T-cell (primary cell): ENCODE measurements at places on chromosomes 2 and 18.

DNA sequence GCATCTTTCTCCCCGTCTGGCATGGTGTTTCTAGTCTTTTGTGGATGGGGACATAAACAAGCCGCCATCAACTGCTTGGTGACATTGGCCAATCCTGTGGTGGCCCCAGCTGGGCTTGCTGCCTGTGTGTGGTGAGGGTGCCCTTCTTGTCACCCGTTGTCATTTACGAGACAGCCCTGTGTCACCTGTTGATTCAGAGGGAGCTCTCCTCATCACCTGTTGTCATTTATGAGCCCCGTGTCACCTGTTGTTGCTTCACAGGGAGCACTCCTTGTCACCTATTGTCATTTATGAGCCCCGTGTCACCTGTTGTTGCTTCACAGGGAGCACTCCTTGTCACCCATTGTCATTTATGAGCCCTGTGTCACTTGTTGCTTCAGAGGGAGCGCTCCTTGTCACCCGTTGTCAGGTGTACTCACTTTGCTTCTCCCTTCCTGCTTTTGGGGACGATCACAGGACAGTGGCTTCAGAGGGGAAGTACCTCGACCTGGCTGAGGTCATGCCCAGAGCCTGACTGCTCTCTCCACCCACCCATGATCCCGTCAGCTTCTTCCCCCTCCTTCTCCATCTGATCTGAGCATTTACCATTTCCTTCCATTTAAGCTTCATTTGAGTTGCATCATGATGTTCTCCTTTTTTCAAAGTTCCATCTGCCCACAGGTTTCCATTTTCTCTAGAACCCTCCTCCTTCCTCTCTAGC lies 29.1 kb downstream of the HPCAL1 start:
- peak overlapping the region; percentile 92 for H3K27ac ChIP-seq
- DNase-seq: peak; percentile 37
- H3K27me3 ChIP-seq: no peaks in the 10 kb centered on the region

DNA sequence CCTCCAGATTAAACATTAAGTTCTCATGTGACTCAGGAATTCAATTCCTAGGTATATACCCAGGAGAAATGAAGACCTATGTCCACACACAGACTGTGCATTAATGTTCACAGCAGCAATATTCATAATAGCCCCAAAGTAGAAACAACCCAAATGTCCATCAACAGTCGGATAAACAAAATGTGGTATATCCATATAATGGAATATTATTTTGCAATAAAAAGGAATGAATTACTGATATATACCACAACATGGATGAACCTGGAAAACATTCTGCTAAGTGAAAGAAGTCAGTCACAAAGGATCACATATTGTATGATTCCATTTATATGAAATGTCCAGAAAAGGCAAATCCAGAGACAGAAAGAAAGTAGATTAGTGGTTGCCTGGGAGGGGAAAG lies 20.5 kb downstream of the PELI1 start:
- H3K27me3 ChIP-seq: no peaks in the 10 kb centered on the region
- no peak for DNase-seq
- peaks cover 3% of the 10 kb centered on the region for H3K36me3 ChIP-seq
- H3K4me1 ChIP-seq: peaks cover 12% of the 10 kb centered on the region
- H3K27ac ChIP-seq: no peak overlapping the region

DNA sequence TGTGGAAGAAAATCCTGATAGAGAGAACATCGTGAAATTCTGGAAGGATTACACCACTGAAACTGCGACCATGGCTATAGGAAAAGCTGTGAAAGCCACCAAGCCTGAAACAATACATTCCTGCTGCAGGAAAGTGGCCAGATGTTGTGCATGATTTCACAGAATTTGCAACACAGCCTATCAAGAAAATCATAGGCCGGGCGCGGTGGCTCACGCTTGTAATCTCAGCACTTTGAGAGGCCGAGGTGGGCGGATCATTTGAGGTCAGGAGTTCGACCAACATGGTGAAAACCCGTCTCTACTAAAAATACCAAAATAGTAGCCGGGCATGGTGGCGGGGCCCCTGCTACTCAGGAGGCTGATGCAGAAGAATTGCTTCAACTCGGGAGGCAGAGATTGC lies 360.2 kb downstream of the CDH7 start:
- no peak overlapping the region for H3K4me3 ChIP-seq
- no peak overlapping the region for H3K27ac ChIP-seq
- DNase-seq: no peak
- H3K4me1 ChIP-seq: no peaks in the 10 kb centered on the region
- no peaks in the 10 kb centered on the region for H3K27me3 ChIP-seq
- no peaks in the 10 kb centered on the region for H3K36me3 ChIP-seq

GRCh38 chr18:76212960-76213359 lies 282.1 kb downstream of the ZNF516 start:
- no peaks in the 10 kb centered on the region for H3K27me3 ChIP-seq
- H3K4me3 ChIP-seq: no peak overlapping the region
- no peak overlapping the region for H3K27ac ChIP-seq
- DNase-seq: no peak
- H3K36me3 ChIP-seq: no peaks in the 10 kb centered on the region
- peaks cover 4% of the 10 kb centered on the region for H3K4me1 ChIP-seq

GRCh38 chr2:241081643-241082340 lies 20.3 kb downstream of the MTERF4 start:
- H3K4me3 ChIP-seq: no peak overlapping the region
- DNase-seq: no peak
- H3K4me1 ChIP-seq: no peaks in the 10 kb centered on the region
- no peak overlapping the region for H3K27ac ChIP-seq
- H3K27me3 ChIP-seq: no peaks in the 10 kb centered on the region
- H3K36me3 ChIP-seq: no peaks in the 10 kb centered on the region

DNA sequence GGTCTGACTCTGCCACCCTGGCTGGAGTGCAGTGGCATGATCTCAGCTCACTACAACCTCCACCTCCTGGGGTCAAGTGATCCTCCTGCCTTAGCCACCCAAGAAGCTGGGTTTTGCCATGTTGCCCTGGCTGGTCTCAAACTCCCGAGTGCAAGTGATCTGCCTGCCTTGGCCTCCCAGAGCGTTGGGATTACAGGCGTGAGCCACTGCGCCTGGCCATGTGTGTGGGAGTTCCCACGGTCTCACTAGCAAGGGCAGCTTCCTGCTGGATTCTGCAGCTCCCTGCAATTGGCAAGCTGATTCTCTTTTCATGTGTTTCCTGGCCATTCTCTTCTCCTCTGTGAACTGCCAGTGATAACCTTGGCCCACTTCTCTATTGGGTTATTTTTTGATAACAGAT lies 84.0 kb downstream of the USP40 start:
- no peak overlapping the region for H3K27ac ChIP-seq
- no peaks in the 10 kb centered on the region for H3K27me3 ChIP-seq
- H3K4me3 ChIP-seq: no peak overlapping the region
- DNase-seq: no peak

DNA sequence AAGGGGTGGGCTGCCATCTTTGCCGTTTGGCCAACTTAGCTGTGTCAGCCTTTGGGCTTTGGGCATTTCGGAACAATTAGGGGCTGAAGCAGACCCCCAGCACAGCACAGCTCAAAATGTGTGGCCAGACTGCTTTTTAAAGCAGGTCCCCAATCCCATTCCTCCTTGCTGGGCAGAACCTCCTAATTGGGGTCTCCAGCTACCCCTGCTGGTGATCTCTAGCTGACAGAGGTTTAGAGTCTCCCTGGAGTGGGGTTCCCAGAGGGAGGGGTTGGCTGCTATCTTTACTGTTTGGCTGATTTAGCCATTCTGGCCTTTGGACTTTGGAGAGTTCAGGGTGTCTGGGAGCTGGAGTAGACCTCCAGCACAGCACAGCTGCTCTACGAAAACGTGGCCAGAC lies 71.5 kb upstream of the LHCGR start:
- no peak for DNase-seq
- no peak overlapping the region for H3K4me3 ChIP-seq
- H3K27me3 ChIP-seq: no peaks in the 10 kb centered on the region
- no peaks in the 10 kb centered on the region for H3K36me3 ChIP-seq

- no peak overlapping the region for H3K4me3 ChIP-seq
- H3K27ac ChIP-seq: no peak overlapping the region
- H3K36me3 ChIP-seq: no peaks in the 10 kb centered on the region
- H3K4me1 ChIP-seq: no peaks in the 10 kb centered on the region
These were observed 129.9 kb upstream of the CHST9 start for GRCh38 chr18:27314996-27315395.

- no peak for DNase-seq
- no peak overlapping the region for H3K4me3 ChIP-seq
- peaks cover 17% of the 10 kb centered on the region for H3K27me3 ChIP-seq
These were observed 87.5 kb upstream of the COPS8 start for GRCh38 chr2:236998236-236998635.

DNA sequence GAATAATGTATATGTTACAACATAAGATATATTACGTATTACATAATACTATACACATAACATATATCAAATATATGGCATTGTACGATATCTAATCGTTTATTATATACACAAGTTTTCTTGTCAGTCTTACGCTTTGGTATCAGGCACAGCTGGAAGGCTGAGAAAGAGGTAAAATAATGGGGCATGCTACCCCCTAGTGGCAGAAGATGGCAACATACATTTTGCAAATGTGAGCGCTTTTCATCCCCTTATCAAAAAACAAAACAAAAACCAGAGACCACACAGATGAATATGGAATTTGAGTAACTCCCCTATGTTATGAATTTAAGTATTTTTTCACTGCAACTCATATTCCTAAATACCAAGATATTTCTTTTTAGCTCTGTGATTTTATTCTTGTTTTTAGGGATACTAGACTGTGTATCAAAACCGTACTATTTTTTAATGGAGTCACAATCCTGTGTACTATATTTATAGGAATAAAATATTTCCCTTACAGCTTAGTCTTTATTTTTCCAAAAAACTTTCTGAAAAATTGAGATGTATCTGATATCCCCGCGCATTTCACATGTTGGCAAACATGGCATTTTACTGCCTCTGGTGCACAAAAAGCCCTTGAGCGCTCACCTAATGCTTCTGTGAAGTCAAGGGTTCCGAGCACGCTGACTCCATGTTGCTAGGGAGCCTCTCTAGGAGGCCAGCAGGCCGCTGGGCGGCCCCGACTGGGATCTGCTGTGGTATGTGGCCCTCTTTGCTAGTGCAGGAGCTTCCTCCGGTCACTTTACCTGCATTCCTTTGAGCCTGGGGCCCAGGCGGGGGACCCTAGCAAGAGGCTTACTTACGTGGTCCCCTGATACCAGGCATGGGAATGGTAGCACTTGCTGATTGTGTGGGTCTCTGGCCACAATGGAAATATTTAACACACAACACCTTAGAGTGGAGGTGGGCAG lies 62.5 kb downstream of the SLC4A3 start:
- H3K36me3 ChIP-seq: no peaks in the 10 kb centered on the region
- H3K27me3 ChIP-seq: peaks cover 2% of the 10 kb centered on the region
- H3K27ac ChIP-seq: no peak overlapping the region
- no peaks in the 10 kb centered on the region for H3K4me1 ChIP-seq
- no peak for DNase-seq

DNA sequence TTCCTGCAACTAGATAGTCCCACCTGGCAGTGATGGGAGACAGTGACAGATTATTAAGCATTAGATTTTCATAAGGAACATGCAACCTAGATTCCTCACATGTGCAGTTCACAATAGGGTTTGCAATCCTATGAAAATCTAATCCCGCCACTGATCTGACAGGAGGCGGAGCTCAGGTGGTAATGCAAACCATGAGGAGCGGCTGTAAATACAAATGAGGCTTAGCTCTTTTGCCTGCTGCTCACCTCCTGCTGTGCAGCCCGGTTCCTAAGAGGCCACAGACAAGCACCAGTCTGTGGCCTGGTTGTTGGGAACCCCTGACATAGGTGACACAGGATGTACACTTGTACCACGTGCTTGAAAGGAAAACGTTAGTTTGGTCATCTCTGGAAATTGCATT lies 41.6 kb downstream of the CDH19 start:
- no peak for DNase-seq
- H3K4me3 ChIP-seq: no peak overlapping the region
- H3K4me1 ChIP-seq: no peaks in the 10 kb centered on the region
- H3K36me3 ChIP-seq: no peaks in the 10 kb centered on the region
- H3K27me3 ChIP-seq: no peaks in the 10 kb centered on the region
- H3K27ac ChIP-seq: no peak overlapping the region

DNA sequence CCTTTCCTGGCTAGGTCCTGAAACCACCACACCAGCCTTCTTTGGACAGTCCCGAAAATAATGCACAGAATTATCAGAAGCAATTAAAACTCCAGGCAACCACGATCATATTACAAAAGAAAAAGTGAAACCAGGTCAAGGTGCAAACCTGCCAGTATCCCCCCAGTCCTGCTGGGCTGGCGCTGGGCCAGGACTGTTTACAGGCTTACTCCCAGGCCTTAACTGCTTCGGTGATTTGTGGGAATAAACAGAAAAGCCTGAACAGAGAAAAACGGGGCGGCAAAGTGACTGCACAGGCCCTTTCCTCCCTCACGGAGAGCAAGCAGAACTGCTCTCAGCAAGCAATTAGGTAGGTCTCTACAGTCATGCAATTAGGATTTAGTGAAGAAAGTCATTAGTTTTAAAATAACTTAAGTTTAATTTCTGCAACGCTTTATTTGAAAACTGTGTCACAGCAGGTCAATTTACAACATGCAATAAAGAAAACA lies 1.3 kb downstream of the HDAC4 start:
- H3K4me1 ChIP-seq: peaks cover 11% of the 10 kb centered on the region
- peak overlapping the region; percentile 18 for H3K27ac ChIP-seq
- DNase-seq: peak; percentile 28

DNA sequence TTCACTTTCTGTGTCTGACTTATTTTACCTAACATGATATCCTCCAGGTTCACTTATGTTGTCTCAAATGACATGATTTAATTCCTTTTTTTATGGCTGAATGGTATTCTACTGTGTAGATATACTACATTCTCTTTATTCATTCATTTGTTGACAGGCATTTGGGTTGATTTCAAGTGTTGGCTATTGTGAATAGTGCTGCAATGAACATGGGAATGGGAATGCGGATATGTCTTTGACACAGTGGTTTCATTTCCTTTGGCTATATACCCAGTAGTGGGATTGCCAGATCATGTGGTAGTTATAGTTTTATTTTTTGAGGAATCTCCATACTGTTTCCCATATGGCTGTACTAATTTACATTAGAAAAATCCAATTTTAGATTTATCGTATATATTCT lies 195.4 kb upstream of the KLHL14 start:
- no peak overlapping the region for H3K27ac ChIP-seq
- H3K36me3 ChIP-seq: no peaks in the 10 kb centered on the region
- H3K4me1 ChIP-seq: no peaks in the 10 kb centered on the region
- no peak overlapping the region for H3K4me3 ChIP-seq
- H3K27me3 ChIP-seq: no peaks in the 10 kb centered on the region

- H3K36me3 ChIP-seq: no peaks in the 10 kb centered on the region
- H3K27ac ChIP-seq: no peak overlapping the region
- peaks cover 3% of the 10 kb centered on the region for H3K4me1 ChIP-seq
- DNase-seq: no peak
- H3K27me3 ChIP-seq: peaks cover 5% of the 10 kb centered on the region
These were observed 15.1 kb downstream of the PLCD4 start for GRCh38 chr2:218622606-218623365.

GRCh38 chr2:49005261-49005660 lies 149.1 kb downstream of the FSHR start:
- no peaks in the 10 kb centered on the region for H3K4me1 ChIP-seq
- H3K4me3 ChIP-seq: no peak overlapping the region
- H3K36me3 ChIP-seq: no peaks in the 10 kb centered on the region
